ENCODE measurements at places on chromosomes 3 and 15.

DNA sequence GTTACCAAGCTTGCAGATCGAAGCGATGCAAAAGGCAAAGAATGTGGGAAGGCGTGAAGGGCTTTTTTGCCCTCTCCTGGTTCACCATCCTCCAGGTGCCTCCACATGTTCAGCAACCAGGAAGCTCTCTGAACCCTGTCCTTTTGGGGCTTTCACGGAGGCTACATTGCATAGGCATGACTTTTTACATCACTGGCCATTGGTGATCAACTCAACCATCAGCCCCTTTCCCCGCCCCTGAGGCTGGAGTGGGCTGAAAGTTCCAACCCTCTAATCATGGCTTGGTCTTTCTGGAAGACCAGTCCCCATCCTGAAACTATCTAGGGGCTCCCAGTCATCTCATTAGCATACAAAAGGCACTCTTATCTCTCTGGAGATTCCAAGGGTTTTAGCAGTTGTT is 52.6 kb downstream of the UACA start:
- no peak for DNase-seq

DNA sequence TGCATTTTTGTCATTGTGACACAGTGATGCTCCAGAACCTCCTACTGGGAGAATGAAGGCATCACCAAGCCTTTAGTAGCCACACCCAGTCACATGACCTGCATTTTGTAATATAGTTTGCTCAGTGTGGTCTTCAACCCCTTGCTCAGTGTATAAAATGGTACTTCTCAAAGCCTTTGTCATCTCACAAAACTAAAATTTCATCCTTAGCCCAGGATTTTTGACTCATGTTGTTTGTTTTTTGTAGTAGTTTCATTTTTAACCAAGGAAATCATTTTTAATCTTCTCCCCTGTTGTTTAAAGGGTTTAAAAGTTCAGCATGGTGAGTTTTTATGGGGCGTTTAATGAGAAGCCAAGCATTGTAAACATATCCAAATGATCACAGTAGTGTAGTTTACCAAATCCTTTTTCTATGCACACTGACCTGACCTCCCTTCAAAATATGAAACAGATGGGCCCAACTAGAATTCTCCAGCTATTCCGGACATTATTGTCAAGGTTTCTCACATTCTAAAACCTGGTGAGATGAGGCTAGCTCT is 123.5 kb upstream of the IL12A start:
- no peak for DNase-seq

DNA sequence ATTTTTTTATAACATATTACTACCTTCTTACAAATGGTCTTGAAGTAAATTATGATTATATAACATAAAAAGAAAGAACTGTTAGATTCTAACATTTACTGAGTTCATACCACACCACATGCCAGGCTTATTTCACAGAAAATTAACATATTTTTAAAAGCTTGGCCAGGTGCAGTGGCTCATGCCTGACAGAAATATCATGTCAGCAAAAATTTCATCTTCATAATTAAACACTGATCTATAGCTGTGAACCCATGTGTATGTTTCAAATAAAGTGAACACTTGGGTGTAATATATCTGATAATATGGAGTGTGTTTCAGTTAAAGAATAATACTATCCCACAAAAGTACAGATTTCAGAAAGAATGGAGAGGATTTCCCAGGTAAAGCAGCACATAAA is 296.5 kb downstream of the SI start:
- no peak for DNase-seq

GRCh38 chr3:106034313-106034712 is 165.5 kb upstream of the CBLB start:
- DNase-seq = no peak

DNA sequence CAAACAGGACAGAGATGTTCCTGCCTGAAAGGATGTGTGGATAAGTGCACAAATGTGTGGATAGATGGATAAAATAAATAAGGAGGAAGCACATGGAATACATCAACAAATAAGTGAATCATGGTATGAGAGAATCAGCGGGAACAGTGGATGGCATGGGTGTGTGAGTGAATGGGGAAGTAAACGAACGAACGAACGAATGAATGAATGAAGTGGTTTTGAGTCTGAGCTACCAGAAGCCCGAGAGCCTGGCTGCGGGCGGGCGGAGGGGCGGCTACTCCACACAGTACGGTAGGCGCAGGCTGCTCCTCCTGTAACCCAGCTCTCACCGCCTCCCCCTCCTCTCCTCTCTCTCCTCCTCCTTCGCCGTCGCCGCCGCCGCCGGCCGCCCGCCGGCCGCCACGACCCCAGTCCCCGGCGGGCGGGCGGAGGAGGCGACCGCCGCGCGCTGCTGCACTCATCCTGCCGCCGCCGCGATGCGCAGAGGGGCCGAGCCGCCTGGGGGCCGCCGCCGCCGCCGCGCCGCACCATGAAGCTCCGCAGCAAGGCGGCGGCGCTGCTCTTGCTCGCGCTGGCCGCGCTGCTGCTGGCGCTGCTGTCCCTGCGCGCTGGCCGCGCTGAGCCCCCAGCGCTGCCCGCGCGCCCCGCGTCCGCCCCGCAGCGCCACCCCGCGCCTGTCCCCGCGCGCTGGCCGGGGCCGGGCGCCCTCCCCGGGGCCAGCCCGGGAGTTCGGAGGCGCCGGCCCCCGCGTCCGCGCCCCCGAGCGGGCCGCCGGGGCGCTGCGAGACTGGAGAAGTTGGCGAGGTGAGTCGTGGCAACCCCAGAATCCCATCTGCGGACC is at the start of gene GXYLT2:
TSS of gene GXYLT2 (plus strand) at position 342 of the 841 bp plus-strand sequence. CDS start at position 530, 188 bp downstream.
- peak; percentile 41 for DNase-seq

DNA sequence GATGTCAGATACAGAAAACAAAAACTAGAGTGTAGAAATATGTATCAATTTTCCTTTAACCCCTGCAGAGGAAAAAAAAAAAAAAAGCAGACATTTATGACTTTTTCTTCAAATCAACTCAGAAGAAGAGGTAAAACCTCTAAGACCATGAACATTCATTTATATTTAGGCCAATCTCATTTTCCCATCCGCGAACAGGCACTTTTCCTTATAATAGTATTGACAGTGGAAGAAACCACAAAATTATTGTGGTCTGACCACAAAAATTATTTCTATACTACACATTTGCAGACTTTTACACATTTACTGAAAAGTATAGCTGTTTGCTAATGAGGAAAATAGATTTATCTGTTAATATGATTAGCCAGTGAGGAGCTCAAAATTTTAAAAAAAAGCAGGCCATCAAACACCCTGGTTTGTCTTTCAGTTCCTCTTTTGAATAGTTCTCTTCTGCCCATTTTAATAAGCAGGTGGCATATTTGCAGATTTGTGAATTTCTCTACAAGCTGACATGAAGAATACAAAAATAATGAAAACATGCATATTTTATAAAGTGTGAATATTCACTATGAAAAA is 5.7 kb downstream of the OSBPL11 start:
- no peak for DNase-seq

GRCh38 chr3:114093016-114093380 is 36.5 kb downstream of the QTRT2 start:
- DNase-seq = no peak

All from occipital lobe (tissue), 3 donors.